NCI-H524 treated with DMSO at 0.1 percent for 48 hours (cell line): ENCODE measurements at places on chromosomes 4 and X.

DNA sequence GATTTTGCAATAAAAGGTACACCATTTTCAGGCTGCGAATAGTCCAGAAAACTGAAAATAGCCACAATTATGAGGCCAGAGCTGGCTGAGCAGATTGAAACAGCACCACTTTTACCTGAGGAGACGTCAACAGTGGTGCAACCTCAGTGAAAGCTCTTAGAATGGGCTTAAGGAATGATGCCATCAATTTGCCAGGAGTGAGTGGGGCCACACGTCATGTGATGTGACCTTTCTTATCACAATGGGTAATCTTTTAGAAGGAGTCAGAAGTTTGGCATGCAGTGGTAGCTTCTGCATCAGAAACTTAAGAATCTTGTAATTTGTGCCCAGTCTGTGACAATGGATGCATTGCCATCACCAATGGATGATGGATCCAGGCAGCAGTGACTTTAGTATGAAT lies 27.6 kb downstream of the ZNF81 start:
- DNase-seq, result no peak

DNA sequence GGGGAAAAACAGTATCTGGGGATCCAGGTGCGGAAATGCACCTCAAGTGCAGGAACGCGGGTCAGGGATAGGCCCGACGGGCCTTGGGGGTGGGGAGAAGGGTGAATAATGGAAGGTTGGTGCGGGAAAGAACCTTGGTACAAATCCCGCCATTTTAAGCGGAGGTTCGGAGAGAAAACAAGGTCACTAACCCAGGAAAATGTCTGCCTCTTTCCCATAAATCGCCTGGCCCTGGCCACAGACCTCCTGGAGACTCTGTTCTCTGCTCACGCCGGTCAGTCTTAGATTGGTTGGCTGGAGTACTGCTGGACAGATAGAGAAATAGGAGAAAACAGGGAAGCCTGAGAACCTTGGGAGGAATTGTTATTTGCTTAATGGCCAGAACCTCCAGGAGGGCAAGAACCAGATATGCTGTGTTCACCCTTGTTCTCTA lies 897 bp upstream of the FBXL5 start:
- no peak for DNase-seq

DNA sequence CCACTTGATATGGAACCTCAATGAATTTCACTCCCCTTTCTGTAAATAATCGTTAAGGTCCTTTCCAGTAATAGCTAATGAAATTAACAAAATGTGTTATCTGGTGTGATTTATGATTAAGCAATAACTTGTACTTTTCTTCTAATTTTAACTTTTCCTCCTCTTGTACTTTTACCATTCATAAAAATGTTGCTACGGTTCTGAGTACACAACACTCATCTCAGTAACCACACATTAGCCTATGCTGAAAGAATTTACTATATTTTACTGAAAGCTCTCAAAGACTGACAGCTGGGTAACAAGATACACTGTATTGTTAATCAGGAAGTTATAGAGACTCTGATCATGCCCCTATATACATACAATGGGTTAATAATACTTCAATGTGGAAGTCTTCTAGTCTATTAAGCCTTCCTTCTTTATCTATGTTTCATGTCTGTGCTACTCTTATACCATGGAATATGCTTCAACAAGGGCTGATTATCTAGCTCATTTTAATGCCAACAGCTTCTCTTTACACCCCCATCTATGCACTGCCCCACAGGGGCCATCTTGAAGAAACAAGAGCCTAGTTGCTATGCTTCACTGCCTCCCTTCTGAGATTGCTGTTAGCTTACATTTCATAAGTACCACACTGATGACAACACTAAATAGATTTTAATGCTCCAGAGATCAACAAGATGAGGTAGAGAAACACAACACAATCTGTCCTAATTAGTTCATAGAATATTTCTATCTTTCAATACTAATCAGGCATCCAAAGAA lies 39.1 kb downstream of the LAMP2 start:
- peak; percentile 34 for DNase-seq

DNA sequence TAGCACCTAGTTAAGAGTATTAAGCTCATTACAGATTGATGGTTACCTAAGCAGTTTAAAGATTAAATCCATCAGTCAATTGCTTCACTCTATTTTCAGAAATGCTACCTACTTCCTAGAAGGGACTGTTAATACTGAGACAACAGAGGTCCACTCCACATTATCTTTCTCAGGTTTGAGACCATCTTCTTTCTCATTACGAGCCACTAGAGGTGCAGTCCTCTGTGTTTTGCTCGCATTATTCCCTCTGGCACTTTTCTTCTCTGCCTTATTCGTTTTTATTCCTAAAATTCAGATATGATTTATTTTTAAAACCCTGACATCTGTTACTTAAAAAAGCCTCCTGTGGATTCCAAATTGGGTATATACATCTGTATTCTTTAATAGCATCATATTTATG lies 459.1 kb downstream of the FSTL5 start:
- DNase-seq, result no peak

GRCh38 chr4:54176202-54176601 lies 52.9 kb upstream of the PDGFRA start:
- DNase-seq, result no peak

- DNase-seq, result peak; percentile 0
These were observed 81.0 kb upstream of the ZDHHC15 start for GRCh38 chrX:75603833-75604232.

DNA sequence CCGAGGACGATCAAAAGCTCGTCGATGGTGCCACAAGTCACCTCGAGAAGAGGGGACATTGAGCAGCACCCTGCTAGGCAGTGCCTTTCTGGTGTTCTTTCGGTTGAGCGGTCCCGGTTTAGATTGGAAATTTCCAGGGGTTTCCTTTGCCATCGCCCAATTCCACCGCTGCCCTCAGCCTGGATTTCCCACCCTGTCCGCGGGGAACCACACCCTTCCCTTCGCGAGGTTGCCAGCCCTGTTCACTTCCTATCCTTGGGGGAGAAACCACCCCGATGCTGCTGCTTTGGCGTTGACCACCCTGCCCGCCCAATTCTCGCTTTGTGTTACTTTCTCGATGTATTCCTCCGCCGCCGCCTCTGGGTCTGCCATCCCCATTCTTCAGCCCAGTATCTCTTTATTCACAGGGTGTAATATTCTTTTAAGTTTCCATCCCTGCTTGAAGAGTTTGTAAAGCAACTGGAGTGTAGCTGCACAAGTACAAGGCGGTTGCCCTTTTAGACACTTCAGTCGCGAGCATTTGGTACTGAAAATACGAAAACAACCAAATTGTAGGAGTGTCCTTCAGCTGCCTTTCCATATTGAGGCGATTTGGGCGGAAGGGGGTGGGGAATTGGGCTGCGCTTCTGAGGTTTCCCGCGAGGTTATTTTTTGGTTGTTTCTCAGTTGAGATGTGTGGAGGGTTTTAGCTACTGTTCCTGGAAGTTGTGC lies 1.1 kb downstream of the OGT start:
- no peak for DNase-seq

GRCh38 chr4:38489924-38490639 lies 173.9 kb upstream of the KLF3 start:
- DNase-seq, result no peak

DNA sequence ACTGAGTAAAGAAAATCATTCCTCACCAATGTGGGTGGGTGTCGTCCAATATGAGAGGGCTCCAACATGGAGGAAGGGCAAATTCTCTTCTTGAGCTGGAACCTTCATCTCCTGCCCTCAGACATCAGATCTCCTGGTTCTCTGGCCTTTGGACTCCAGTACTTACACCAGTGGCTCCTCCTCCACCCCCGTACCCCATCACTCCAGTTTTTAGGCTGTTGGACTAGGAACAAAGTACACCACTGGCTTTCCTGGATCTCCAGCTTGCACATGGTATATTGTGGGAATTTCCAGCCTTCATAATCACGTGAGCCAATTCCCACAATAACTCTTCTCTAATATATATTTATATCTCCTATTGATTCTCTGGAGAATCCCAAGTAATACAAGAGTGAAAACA lies 196.9 kb downstream of the PDHA2 start:
- no peak for DNase-seq

- no peak for DNase-seq
These were observed 537.4 kb upstream of the PCDH7 start for GRCh38 chr4:30182786-30183185.

DNA sequence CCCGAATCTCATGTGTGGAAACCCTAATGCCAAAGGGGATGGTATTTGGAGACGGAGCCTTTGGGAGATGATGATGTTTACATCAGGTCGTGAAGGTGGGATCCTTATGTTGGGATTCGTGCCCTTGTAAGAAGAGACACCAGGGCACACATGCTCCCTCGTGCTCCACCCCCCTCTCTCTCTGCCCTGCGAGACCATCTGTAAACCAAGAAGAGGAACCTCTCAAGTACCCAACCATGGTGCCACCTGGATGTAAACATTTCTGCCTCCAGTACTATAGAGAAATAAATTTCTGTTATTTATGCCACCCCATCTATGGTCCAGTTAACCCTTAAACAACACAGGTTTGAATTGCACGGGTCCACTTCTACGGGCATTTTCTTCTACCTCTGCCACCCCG lies 179.4 kb downstream of the DHRSX start:
- DNase-seq, result no peak

DNA sequence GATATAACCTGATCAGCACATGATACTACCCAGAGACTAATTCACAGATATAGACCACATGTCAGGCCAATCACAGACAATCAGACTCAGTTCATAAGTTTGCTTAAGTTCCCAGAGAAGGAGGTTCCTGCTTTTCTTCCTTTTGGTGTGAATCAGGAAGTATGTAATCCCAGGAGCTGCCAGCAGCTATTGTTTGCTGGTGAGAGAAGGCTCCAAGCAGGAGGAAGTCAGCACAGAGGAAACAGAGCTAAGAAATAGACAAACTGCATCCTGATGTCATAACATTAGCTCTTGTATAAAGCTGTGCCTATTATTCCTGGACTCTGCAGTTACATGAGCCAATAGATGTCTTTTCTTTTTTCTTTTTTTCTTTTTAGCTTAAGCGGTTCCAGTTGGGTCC lies 50.9 kb downstream of the UCHL1 start:
- DNase-seq, result no peak

- DNase-seq, result no peak
These were observed 149.8 kb upstream of the TLL1 start for GRCh38 chr4:165723051-165723795.

DNA sequence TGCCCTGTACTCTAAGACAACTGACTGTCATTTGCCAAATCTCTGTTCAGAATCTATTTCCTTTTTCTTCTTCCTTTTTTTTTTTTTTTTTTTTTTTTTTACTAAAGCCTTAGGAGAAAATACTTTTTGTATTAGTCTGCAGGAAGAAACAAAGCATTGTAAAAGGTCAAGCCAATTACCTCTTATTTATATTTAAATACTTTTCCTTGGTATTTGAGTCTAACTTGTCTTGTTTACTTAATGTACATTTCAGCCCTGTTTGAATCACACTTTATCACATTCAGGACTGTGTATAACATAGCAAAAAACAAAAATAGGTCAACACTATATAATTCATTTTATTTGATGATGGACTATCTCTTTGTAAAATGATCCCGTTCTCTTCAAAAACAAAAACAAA lies 262.2 kb downstream of the RPA4 start:
- DNase-seq, result no peak

DNA sequence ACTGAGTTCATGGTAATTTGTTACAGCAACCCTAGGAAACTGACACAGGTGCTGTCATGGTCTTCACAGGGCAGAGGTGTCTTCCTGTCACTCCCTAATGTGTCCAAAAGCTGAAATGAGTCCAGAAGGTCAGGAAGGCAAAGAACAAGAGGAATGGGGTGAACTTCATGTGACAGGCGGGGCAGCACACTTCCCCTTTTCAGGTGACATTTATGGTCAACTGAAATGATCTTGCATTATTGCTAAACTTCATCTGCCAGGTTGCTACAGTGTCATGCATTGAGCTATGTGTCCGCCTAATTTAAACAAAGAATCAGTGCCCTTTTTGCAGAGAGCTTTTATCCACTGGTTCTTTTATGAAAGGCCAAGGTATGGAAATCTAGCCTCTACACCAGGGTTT lies 15.9 kb upstream of the CCDC149 start:
- no peak for DNase-seq

GRCh38 chr4:24765376-24765988 lies 29.9 kb upstream of the SOD3 start:
- DNase-seq, result no peak

- DNase-seq, result no peak
These were observed 9.0 kb downstream of the EIF1AX start for GRCh38 chrX:20132666-20133065.

DNA sequence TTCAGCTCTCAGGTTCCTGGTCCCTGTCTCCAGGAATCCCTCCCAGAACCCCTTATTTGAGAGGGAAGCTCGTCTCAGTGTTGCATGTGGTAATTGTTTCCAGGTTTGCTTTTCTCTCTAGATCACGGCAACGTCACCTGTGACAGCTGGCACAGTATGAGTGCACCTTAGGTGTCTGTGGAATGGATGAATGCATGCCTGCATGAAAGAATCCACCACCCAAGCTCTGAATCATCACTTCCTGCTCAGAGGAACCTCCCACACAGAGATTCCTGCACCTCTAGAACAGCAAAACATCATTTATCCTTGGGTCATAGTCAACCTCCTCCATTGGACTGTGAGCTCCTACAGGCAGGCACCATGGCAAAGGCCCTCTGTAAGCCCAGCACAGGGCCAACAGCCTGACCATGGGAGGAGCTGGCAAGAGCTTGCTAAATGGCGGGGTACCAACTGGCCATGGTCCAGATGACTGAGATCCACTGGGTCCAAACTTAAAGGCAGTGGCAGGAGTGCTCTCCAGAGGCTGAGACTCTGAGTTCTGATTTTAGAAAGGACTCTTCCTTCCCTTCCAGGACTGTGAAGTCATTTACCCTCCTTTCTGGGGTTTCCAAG lies 116.2 kb downstream of the SLC2A9 start:
- no peak for DNase-seq

DNA sequence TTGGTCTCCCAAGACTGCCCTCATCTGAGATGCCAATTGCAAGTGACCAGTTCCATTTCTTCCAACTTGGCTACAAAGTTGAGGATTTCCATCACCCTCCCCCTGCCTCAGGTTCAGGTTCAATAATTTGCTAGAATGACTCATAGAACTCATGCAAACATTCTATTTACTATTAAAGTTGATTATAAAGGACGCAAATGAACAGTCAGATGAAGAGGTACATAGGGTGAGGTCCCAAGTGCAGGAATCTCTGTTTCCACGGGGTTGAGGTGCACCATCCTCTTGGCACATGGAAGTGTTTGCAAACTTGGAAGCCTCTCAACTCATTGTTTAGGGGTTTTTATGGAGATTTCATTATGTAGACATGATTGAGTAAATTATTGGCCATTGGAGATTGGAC lies 41.0 kb downstream of the FGFBP1 start:
- DNase-seq, result no peak

- no peak for DNase-seq
These were observed 246.2 kb downstream of the SCFD2 start for GRCh38 chr4:53119680-53120079.
